Esophagus squamous epithelium (tissue), 5 donors: ENCODE measurements at places on chromosomes 7 and 10.

GRCh38 chr7:110891197-110891596 is 199.7 kb upstream of the LRRN3 start:
- DNase-seq, result no peak

DNA sequence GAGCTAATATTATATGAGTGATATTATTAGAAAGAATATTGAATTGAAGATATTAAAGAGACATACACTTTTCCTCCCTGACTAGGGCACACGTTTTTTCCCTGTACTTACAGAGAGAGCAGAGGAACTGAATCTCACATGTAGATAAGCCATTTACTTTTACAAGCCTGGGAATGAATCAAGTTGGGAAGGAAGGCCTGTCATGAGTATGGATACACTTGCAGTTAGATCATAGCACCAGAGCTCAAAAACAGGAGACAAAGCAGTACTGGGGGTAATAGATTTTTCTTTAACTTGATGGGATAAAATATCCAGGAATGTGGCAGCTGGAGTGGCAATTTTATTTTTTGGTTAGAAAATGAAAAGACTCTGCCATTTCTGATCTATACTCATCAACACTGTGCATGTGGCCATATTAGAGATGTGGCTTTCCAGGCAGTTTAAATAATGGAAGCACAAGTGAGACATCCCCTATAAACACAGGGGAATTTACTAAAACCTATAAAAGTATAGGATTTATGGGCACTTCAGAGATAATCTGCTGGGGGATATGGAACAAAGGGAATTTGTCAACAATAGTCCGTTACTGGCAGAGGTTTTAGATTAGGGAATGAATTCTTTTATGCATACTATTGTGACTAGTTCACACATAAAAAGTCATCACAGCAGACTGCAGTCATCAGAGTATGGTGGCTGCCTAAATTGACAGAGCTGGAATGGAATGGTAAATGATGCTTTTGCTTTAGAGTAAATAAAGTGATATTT is 657.7 kb upstream of the MBL2 start:
- DNase-seq, result no peak

- no peak for DNase-seq
These were observed 7.3 kb downstream of the AUTS2 start for GRCh38 chr7:69605546-69605945.

- no peak for DNase-seq
These were observed 75.2 kb downstream of the ST8SIA6 start for GRCh38 chr10:17379151-17379690.

- no peak for DNase-seq
These were observed 36.6 kb downstream of the AP3M1 start for GRCh38 chr10:74114041-74114448.

DNA sequence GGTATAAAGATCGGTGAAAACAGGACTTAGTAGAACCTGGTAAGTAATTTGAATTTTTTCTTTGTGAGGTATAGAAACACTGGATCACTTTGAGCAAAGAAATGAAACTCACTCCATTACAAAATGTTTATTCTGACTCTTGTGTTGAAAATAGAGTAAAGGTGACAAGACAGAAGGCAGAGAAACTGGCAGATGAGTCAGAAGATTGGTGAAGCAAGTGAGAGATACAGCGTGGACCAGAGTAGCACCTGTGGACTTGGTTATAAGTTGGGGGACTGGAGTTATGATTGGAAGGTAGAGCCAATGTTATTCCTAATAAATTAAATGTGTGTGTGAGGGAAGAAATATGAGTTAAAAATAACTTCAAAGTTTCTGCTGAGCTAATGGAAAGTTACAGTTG is 620.9 kb downstream of the ZWINT start:
- no peak for DNase-seq

DNA sequence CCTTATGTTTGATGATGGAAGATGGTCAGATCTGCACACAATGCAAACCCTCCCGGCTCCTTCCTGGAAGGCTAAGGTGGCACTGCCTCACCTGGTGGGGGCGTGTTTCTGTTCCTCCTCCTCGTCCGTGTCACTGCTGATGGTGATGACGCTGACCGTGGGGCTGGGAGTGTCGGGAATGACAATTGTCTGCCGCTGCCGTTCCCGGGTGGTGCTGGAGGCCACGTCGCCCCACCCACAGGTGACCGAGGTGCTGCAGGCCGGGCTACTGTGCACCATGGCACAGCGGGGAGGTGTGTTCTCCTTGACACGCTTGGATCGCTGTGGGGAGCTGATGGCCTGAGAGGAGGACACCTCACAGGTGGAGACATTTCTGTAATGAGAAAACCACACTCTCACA is 73.1 kb downstream of the CLEC2L start:
- no peak for DNase-seq

DNA sequence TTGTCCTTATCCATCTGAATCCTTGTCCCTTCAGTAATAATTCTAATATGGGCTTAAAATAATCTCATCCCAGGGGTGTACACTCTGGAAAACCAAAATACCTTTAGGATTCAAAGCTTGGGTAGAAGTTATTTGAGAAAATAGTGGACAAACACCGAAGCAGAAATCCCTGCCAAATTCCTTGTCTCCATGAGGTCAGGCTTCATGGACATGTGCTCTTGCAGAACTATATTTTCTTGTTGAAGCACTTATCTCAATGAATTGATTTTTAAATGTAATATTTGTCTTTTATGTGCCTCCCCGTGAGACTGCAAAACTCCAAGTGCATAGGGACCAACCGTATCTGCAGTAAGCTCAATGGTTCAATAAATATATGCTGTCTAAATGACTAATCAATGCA is 1153.3 kb upstream of the AUTS2 start:
- no peak for DNase-seq

DNA sequence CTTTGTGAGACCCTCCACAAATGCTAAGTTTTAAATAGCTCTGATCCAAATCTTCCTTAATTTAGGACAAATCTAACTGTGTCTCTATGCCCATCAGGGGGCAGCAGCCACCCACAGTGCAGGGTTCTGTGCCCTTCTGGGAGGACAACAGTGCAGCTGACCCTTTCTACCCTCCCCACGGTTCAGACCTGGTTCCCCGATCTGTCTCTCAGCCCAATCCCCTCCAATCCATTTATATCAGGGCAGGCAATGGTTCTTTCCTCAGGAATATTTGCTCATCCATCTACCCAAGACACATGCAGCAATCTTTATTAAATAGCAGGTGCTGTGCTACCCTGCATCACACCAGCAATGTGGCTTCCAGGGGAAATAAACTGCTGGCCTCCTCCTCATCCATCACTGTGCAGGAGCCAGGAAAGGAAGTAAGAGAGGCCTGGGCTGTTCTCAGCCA is 4.0 kb upstream of the RBM28 start:
- no peak for DNase-seq

DNA sequence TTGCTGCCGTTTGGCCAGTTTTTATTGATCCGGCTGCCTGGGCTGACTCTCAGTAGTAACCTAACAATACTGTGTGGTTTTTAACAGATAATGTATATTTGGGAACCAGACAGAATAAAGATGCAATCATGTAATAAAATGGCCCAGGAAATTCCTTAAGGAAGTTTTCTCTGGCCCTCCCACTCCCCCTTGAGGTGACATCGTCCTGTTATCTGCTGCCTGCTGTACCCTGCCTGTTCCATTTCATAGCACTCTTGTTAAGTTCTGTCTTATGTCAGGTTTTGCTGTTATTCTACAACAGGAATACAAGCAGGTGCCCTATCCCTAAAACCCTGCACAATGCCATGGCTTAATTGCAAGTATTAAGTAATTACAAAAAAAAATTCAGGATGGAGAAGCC is 12.5 kb downstream of the ITGB8 start:
- DNase-seq, result no peak

GRCh38 chr7:557558-557881 is 37.9 kb upstream of the PDGFA start:
- DNase-seq, result no peak

- DNase-seq, result no peak
These were observed 25.5 kb downstream of the ZNF713 start for GRCh38 chr7:55912748-55913158.

GRCh38 chr10:48691812-48692528 is 7.3 kb downstream of the WDFY4 start:
- DNase-seq, result no peak

- DNase-seq, result no peak
These were observed 44.2 kb downstream of the PDLIM1 start for GRCh38 chr10:95246582-95247051.

- no peak for DNase-seq
These were observed 52.1 kb downstream of the TSPAN12 start for GRCh38 chr7:120805636-120806388.

DNA sequence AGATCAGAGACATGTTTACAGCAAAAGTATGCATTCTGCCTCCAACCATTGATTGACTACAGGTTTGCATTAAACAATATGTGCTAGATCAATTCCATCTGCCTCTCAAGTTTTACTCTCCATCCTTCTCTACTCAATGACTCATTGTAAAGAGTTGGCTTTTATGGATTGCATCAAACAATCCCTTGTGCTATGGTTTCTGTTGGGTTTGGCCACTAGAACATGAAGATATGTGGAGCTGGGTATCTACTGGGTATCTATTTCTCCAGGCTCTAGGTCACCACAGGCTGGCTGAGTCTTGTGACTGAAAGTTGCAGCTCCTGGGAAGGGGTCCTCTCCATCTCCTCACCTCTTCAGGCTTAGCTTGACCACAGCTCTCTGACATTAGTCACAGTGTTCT is 204.7 kb downstream of the DGKI start:
- DNase-seq, result no peak

GRCh38 chr7:6246251-6246917 is 26.0 kb downstream of the CYTH3 start:
- DNase-seq, result no peak

- no peak for DNase-seq
These were observed 2.5 kb downstream of the SAP25 start for GRCh38 chr7:100570954-100571828.

GRCh38 chr7:53611043-53611442 is 575.6 kb downstream of the POM121L12 start:
- no peak for DNase-seq

GRCh38 chr7:46720761-46721160 is 799.7 kb upstream of the IGFBP3 start:
- no peak for DNase-seq

DNA sequence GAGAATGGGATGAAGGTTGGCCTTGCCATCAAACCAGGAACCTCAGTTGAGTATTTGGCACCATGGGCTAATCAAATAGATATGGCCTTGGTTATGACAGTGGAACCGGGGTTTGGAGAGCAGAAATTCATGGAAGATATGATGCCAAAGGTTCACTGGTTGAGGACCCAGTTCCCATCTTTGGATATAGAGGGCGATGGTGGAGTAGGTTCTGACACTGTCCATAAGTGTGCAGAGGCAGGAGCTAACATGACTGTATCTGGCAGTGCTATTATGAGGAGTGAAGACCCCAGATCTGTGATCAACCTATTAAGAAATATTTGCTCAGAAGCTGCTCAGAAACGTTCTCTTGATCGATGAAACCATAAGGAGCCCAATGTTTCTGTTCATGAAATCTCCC is 637 bp downstream of the RPEL1 start:
- no peak for DNase-seq

GRCh38 chr7:129054438-129055293 is at the start of gene TNPO3:
Gene TNPO3 (minus strand): TSS chr7:129055111. CDS start chr7:129054770, 341 bp downstream.
- DNase-seq, result peak; percentile 60

GRCh38 chr7:49706106-49706505 is 67.3 kb upstream of the VWC2 start:
- DNase-seq, result no peak

- DNase-seq, result no peak
These were observed 76.7 kb upstream of the PRLHR start for GRCh38 chr10:118672153-118672552.

DNA sequence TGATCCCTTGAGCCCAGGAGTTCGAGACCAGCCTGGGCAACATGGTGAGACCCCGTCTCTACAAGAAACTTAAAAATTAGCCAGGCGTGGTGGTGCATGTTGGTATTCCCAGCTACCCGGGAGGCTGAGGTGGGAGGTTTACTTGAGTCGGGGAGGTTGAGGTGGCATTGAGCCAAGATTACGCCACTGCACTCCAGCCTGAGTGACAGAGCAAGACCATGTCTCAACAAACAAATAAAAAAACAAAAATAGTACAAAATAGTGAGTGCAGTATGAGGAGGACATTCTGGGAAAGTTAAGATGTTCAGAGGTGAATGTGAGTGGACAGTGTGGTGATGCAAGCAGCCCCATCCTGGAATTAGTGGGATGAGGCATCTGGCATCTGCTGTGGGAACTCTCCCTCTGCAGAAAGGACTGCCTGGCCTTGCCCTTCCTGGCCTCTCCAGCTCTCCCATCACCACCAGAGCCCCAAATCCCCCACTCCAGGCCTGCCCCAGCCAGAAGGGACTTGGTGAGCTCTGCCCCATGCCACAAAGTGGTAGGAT is 96.6 kb upstream of the PARD3 start:
- no peak for DNase-seq

- no peak for DNase-seq
These were observed 130.9 kb downstream of the KCNMA1 start for GRCh38 chr10:77506517-77507200.

- DNase-seq, result no peak
These were observed 46.9 kb upstream of the PSMG3 start for GRCh38 chr7:1616741-1617140.

GRCh38 chr7:129914536-129915272 is 38.1 kb downstream of the UBE2H start:
- no peak for DNase-seq

- no peak for DNase-seq
These were observed 37.4 kb downstream of the TSPAN14 start for GRCh38 chr10:80491251-80492102.

DNA sequence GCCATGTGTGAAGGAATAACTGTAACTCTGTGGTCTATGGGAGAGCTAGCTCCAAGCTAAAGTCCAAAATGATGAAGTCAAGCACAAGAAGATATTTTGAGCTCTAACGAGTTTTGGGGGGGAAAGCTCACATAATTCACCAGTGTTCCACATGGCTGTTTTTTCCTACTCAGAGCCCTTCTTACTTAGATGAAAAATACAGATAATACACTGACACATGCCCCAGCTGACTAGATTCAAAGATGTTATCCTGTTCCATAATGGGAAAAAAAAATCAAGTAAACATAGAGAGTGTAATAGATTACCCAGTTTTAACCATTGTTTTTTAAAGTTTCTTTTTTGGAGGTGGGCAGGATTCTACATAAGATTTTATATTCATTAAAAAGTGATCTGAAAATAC is 86.6 kb downstream of the PRLHR start:
- DNase-seq, result no peak

GRCh38 chr10:46247181-46247475 is 39.7 kb upstream of the ANTXRL start:
- DNase-seq, result no peak

DNA sequence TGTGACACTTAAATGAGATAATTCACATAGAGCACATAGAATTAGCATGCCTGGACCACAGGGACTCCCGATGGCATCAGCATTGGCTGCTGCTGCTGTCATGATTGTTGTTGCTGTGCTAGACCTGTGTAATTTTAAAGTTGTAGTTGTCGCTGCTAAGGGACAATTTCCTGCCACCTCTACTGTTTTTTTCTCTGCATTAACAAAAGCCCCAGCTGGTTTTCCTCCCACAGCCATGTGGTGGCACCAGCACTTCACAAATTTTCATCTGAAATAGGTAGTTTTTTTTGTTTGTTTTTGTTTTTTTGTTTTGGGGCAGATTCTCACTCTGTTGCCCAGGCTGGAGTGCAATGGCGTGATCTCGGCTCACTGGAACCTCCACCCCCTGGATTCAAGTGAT is 25.4 kb upstream of the PRXL2A start:
- no peak for DNase-seq

GRCh38 chr10:130027716-130028464 is 63.8 kb upstream of the EBF3 start:
- DNase-seq, result no peak
